T-helper 2 cell (primary cell): ENCODE measurements at places on chromosomes 12 and 14.
A peak's percentile ranks its signal among the peaks of the same experiment; 100 is the strongest.

- DNase-seq, result peak; percentile 51
Measured at GRCh38 chr12:67647799-67648520, 585 bp upstream of the DYRK2 start.

DNA sequence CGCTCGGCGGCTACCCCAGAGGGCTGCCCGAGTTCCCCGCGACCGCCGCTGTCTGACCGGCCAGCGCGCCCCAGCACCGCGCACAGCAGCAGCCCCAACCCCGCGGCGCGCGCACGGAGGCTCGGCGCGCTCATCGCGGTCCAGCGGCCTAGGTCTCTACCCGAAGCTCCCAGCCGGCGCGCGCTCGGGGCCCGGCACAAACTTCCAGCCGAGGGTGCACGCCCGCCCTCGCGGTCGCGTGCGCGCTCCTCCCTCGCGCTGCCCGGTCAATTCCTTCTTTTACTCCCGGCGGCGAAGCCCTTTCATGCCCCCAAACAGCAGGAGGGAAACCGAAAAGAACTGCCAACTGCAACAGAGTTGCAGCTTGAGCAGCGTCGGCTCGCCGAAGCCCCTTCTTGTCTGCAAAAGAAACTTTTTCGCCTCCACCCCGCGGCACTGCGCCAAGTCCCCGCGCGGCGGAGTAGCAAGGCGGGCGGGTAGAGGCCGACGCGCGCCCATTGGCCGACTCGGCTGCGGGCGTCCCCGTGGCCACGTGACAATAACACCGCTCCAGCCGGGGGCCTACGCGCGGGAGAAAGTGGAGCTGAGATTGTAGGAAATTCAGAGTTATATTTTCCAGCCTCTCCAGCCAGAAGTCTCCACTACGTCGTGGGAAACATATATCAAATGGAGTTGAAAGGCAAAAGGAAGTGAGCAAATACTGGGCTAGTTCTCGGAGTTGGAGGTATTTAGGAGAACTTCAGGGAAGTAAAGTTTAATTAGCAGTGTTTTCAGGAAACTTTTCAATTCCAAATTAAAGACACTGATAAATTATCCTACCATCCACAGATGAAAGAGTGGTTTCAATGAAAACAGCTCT is at the start of gene LRIG3:
Gene LRIG3 (minus strand): TSS at position 403 of the 859 bp plus-strand sequence. CDS start 269 bp downstream, at position 134.
- no peak for DNase-seq

DNA sequence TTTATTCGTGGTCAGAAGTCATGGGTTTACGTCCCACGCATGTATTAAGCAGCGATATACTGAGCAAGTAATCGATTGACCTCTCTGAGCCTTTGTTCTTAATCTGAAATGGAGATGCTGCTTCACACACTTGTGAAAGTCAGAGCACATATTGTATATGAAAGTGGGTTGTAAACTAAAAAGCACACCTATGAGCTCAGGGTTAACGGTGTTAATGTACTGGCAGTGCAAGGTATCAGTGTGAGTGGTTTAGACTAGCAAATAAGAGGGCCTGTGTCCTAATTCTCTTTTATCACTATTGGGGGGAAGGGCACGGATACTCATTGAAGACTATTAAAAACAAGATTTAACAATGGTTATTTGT is 676 bp downstream of the MRPL42 start:
- peak; percentile 31 for DNase-seq

GRCh38 chr14:65348137-65348536 is 64.4 kb upstream of the FUT8 start:
- DNase-seq, result no peak

- DNase-seq, result no peak
Measured at GRCh38 chr12:65597527-65597926, 226.8 kb upstream of the HMGA2 start.

DNA sequence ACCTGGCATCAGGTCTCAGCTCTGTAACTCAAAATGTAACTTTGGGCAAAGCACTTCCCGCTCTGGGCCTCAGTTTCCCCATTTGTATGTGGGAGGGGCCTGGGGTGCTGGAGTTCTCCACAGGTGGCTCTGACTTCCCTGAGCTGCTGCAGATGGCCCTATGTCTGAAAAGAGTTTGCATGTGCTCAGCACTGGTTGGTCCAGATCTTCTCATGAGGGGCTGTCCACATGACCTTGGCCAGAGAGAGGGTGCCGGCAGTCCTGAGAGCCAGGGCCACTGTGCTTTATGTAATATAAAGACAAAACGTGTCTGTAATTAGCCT is 7.2 kb upstream of the CACNA2D4 start:
- DNase-seq, result no peak

DNA sequence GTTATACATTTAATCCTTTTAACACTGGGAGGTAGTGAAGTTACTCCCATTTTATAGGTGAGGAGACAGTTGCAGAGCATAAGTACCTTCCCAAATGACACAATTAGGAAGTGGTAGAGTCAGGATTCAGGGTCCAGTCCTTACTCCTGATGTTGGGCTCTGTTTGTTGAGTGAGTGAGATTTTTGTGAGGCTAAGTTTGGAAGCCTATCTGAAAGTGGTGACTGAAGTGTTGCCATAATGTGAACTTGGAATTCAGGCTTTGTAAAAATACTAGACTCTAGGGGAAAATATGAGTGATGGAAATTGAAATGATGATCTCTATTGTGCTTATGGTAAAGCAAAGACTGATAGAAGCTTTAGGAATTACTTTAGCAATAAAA is 2.2 kb downstream of the NUDT4 start:
- no peak for DNase-seq

GRCh38 chr12:90404071-90404470 is 550.9 kb downstream of the CCER1 start:
- DNase-seq, result no peak

DNA sequence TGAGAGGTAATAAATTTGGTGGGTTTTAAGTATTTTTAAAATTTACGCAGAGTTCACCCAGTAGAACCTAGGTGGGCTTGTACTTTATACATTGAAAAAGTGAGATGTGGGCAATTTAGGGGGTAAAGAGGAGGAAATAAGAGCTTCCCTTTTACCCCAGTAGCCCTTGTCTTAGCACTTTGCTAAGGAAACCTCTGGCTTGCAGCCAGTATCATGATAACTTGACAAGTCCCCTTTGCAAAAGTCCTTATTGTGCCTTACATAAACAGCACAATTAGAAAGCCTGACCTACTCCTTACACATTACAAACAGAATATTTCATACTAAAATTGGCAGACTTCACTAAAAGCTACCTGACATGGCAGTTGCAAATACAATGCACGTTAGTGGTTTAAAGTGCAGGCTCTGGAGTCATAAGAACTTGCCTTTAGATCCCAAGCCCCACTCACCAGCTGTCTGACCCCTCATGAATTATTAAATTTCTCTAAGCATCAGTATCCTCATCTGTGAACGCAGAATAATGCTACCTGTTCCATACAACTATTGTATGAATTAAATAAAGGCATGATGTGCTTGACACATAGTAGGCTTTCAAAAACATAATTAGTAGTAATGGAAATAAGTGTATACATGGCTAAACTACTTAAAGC is 53.2 kb upstream of the NELL2 start:
- no peak for DNase-seq

DNA sequence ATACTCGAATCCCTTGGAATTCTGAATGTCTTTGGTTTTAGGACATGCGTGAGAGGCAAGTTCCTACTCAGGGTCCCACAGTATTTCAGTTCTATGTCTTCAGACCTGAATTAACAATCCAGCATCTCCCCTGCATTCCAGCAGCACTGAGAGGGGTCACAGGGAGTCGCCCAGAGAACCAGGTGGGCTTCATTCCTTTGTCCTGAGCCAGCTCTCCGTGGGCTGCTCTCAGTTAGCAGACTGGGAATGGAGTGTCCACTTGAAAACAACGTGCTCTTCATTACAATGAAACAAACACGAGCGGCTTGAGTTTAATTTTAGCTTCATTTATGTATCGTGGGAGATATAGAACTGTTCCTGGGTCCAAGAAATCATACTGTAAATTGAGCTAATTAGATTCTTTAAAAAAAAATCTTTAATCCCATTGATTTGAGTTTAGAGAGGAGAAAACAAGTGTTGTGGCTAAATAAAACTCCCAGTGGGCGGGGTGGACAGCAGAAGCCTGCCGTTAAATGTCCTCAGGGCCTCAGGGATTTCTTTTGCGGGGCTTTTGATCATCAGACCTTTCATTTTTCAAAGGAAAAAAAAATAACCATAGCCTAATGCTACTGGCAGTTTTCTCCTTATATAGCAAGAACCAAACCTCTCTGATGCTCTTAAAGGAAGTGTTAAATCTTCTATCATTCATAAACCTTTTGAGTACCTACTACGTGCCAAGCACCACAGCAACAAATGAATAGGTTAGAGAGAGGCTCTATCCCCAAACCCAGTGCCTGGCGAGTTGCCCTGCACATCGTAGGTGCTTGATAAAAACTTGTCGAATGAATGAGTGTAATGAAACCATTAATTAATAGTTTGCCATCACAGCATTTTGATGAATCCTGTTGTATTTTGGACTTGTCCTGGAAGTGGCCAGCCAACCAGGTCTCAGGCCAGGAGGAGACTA is 140.4 kb downstream of the CHST11 start:
- DNase-seq, result no peak

- DNase-seq, result no peak
Measured at GRCh38 chr12:17763366-17763765, 326.6 kb downstream of the RERGL start.

- DNase-seq, result no peak
Measured at GRCh38 chr12:27575762-27576118, 51.7 kb downstream of the PPFIBP1 start.

GRCh38 chr12:26469421-26470180 is 274.2 kb downstream of the SSPN start:
- DNase-seq, result no peak

DNA sequence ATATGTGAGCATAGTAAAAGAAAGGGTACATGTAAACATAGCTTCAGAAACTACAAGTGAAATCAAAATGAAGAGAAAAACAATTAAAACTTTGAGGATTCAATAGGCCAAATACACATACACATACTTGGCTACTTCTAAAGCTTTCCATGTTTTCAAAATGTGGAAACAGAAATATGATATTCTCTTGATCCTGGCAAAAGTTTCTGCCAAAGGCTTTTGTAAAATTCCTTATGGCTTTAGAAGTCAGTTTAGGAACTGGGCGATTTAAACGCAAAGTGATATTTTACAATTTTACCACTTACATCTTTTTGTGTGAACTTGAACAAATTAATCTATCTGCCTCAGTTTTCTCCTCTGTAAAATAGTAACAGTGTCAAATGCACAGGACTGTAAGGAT is 756.4 kb downstream of the C12orf50 start:
- no peak for DNase-seq
